ENCODE measurements at places on chromosomes 16 and 17.

GRCh38 chr17:48068491-48068961, 20.4 kb downstream of the NFE2L1 start:
- peak; percentile 66 for DNase-seq

DNA sequence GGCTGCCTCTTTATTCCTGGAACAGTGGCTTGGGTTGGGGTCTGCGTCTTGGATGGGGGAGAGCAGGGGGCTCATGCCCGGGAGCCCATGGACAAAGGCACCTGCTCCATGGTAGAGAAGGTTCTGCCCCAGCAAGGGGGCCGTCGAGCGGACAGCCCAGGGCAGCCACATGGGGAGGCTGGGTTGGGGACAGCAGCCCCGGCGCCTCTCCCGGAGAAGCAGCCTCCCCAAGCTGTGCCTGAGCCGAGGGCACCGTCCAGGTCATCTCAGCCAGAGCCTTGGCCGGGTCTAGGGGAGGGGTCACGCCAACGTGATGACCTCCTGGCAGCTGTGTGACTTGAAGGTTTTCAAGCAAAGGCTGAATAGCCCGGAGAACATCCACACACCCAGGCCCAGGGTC, 32.9 kb upstream of the GNG13 start:
- DNase-seq = no peak

DNA sequence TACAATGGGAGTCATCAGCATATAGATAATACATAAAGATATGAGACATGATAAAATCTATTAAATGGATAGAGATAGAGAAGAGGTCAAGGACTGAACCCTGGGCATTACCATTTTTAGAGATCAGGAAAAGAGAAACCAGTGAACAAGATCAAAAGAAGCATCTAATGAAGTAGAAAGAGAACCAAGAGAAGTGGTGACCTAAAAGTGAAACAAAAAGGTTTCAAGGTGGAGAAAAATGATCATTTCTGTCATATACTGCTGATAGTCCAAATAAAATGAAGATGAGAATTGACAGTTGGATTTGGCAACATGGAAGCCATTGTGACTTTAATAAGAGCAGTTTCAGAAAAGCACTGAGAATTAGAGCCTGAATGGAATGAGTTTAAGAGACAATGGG, 165.1 kb downstream of the PPM1E start:
- no peak for DNase-seq

GRCh38 chr16:15686287-15686686, 36.2 kb downstream of the NDE1 start:
- DNase-seq = no peak

DNA sequence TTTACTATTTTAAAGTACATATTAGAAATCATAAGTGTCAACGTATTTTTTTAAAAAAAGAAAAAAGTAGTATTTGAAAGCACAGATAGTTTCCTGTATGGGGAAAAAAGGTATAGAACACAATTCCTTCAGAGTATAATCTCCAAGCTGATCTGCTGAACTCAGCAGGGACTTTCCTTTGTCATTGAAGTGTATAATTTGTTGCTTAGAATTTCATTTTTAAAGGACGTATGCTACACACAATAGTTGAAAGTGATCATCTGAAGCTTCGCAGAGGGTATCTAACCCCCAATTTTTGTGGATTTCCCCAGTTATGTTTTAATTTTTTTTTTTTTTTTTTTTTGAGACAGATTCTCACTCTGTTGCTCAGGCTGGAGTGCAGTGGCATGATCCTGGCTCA, 20.2 kb upstream of the MAPT start:
- DNase-seq = no peak

- DNase-seq = no peak
Observed at GRCh38 chr16:11833951-11834695, 17.2 kb downstream of the RSL1D1 start.

DNA sequence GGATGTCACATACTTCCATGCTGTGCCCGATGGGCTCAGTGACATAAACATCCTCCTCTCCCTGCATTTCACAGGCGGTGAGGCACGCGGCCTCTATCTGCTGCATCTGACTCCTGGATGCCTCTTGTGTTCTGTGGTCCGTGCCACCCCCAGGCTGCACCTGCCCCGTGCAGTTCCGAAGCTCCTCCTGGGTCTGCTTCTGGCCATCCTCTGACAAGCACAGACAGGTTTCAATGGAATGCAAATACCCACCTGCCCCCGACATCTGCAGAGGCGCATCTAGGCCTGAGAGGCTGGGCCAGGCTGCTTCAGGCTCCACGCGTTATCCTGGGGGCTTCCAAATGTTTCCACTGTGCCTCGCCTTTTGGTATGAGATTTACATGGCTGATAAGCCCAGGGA, 46.3 kb upstream of the DNAH17 start:
- no peak for DNase-seq

DNA sequence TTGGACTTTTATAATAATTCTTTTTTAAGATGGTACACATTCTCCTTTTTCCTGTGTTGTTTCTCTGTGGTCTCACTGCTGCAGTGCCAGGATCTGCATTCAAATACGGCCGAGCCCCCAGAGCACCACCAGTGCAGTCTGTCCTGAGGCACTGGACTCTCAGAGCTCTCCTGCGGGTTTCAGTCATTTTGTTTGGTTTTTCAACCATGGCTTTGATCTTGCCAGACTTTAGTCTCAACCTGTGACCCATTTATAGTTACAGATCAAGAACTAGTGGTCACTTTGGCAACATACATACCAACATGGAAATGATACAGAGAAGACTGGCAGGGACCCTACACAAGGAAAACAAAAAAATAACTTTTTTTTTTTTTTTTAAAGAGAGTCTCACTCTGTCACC, 177.4 kb downstream of the LGALS9B start:
- DNase-seq = no peak

Measured in kidney tubule cell (primary cell).